NCI-H526 (cell line): ENCODE measurements at places on chromosomes 11 and 22.

DNA sequence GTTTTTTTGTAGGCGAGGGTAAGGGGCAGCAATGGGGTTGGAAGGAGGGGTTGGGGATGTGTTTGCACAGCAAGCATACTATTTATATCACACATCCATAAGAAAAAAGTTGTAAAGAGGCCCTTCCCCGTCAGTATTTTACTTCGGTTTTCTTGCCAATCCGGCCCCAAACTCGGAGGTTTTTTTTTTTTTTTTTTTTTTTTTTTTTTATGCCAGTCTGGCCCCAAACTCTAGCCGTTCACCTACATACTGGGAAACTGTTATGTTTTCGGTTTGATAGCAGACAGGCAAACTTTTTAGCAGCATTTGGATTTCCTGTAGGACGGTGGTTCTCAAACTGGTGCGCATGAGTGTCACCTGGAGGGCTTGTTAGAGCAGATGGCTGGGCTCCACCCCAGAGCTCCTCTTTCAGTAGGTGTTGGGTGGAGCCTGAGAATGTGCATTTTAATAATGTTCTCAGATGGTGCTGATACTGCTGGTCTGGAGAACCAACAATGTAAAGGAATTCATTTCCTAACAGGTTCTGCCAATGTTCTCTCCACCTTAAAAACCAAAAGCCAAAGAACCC, 76.5 kb upstream of the ZBED5 start:
- peak; percentile 18 for DNase-seq

- DNase-seq = no peak
Measured at GRCh38 chr22:48708558-48709245, 1119.0 kb downstream of the BRD1 start.

DNA sequence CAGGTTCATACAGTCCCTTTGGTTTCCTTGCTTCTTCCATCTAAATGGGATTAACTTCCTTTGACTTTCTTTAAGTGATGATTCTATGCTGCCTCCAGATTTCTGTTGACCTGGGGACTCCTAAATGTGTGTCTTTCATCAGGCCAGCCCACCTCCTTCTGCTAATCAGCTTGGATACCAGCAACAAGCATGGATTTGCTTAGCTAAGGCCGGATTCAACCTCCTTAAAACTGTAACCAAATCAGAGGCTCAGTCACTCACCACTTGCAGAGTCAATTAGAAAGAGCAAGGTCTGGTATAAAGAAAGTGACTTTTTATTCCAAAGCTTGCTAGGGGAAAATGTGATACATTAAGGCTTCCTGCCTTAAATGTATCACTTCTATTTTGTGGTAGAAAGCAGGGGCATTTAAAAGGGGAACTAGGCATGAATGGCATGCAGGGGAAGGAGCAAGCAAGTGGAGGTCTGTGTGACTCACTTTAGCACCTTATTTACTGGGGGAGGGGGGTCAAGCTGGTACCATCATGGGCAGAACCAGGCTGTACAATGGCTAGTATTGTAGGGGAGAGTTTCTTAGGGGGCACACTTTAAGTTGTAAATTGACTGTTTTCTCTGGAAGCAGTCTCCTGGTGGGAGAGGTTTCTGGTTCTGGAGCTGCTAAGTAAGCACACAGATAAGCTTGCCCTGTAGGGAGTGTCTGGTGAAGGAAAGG, 239.0 kb upstream of the PDGFD start:
- no peak for DNase-seq

DNA sequence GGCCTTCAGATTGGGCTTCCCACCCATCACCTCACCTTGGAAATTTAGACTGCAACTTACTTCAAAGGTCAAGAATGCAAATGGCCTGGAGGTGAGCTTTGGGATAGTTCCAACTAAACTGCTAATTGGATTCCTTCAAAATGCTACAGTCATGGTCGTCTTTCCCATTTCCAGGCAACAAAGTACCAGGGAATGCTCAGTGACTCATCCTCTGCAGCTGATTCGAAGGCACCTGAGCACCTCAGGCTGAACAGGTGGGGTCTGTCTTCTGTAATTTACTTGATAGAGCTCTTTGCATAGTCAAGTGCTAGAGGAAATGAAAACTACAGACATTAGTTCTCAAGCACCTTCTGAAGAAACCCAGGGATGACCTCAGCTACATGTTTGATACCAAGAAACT, 20.5 kb upstream of the FSHB start:
- DNase-seq = no peak

DNA sequence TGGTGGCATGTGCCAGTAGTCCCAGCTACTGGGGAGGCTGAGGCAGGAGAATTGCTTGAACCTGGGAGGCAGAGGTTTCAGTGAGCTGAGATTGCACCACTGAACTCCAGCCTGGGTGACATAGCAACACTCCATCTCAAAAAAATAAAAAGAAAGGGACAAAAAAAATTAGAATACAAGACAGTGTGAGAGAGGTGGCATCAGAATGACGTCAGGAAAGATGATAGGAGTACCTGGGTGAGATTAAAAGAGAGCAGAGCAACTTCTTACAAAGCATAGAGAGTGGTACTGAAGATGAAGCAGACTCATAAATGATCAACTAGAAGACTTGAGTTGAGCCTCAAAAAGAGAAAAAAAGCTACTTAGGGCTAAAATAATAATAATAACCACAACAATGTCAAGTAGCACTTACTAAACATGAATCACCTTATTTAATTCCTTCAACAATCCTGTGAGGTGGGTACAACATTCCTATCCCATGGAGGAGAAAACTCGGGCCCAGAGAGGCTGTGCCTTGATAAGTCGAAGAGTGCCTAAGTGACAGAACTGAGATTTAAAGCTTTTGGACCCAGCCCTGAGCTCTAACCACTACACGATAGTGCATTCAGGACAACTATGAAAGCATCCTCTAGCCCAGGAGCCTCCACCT, 5.2 kb upstream of the SLN start:
- DNase-seq = no peak

- no peak for DNase-seq
Measured at GRCh38 chr11:112481431-112481830, 220.8 kb upstream of the PLET1 start.

GRCh38 chr22:17513612-17514011, 49.7 kb upstream of the SLC25A18 start:
- no peak for DNase-seq

DNA sequence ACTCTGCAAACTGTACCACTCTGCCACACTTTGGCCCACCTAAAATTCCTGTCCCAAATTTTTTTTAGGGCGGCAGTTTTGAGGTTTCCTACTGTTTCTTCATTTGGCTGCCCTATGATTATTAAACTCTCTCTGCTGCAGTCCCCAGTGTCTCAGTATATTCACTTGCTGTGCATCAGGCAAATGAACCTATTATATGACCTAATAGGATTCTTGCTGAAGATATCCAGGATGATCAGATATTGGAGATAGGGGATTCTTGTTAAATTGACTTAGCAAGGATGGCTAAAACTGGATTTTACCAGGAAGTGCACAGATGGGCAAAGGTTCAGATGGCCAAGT, 410.8 kb upstream of the DDI1 start:
- DNase-seq = no peak

DNA sequence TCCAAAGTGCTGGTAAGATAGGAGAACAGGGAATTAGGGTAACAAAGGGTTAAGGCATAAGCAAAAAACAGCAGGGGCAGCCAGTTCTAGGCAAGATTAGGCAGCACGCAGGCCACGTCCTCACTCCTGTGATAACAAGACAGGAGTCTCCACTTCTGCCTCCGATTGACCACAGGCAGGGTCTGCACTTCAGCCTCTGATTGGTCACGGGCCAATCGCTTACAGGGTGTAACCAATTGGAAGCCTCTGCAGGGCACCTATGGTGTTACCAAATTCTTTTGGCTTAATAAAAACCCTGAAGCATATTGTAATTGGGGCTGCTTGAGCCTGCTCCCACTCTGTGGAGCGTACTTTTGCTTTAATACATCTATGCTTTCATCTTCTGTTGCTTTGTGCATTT, 12.2 kb upstream of the GSTP1 start:
- DNase-seq = no peak

DNA sequence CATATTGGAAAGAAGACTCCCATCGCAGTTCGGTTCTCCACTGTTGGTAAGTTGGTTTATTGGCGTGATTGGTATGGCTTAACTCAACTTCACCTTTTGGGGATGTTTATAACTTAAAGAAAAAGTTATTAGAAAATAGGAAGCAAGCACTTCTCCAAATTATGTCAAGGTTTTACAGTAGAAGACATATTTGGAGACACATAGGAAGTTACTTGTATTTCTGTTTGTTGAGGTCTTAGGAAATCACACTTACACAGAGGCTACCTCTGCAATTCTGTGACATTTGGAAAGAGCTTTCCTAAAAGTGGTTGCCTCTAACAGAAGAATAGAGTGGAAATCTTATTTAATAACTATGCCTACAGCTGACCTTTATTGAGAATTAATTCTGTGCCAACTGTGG, 12.3 kb downstream of the CAT start:
- DNase-seq = no peak

GRCh38 chr11:16773981-16774935, 35.8 kb downstream of the C11orf58 start:
- no peak for DNase-seq

- no peak for DNase-seq
Measured at GRCh38 chr11:122367809-122368231, 251.8 kb upstream of the BLID start.

DNA sequence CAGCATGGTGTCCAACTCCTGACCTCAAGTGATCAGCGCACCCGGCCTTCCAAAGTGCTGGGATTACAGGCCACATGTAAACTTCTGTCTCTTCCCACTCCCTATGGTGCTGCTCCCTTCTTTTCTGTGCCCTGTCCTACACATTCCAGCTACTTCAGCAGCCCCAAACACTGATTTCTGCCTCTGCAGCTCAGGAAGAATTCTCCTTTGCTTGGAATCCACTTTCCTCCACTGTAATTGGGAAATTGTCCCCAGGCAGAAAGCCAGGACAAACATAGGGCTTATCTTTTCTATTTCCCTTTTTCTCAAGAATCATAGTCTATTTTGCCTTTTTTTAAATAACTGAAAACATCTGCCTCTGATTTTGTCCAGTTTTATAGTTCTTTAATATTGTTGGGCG, 21.3 kb upstream of the DRG1 start:
- no peak for DNase-seq

- DNase-seq = no peak
Measured at GRCh38 chr11:72018171-72018570, 19.5 kb downstream of the IL18BP start.
